ENCODE measurements at places on chromosomes 1 and 21.

DNA sequence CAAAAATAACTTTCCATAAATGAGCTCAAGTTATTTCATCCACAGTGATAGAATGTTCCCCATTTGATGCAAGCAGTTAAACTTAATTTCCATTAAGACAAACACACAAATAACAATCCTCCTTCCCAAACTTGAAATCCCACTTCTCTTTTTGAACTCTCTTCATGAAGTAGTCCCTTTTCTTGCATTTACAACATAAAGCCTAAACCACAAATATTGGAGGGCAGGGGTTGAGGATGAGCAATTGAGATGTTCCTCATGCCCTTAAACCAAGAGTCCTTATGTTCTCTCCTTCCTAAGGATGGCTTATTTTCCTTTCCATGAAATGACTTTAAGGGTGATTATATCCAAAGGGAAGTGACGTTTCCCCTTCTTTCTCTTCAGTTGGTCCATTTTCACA, 228.8 kb downstream of the DISC1 start:
- no peak for DNase-seq

- no peak for DNase-seq
Observed at GRCh38 chr1:211653293-211653692, 22.1 kb downstream of the NEK2 start.

DNA sequence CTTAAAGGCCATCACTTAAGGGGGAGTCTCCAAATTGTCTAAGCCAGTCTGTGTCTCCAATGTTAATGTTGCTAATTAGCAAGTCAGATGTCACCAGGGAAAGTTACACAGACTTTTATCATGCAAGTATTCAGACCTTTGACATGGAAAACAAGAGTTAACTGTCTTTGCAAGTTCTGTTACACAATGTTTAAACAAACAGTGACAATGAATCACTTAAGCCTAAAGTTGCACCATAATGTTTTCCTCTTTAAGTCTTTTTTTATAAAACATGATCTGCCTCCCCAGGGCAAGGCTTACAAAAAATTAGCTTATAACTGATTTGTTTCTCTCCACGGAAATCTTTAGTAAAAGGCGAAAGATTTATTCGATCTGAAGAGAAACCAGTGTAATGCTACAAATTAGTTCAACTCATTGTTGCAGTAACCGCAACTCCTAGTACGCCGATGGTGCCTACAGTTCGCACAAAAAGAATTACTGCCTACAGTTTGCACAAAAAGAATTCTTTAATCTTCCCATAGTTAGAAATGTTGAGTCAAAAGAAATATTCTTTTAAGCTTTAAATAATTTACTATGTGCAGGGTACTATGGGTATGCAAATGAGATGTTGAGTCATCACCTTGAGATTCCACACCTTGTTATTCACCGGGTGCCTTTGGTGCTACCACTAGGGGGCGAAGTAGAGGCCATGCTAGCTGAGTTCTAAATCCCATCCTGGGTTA, 45.3 kb downstream of the HHAT start:
- DNase-seq = peak; percentile 19

GRCh38 chr1:53334312-53334711, 6.4 kb upstream of the LRP8 start:
- DNase-seq = no peak

DNA sequence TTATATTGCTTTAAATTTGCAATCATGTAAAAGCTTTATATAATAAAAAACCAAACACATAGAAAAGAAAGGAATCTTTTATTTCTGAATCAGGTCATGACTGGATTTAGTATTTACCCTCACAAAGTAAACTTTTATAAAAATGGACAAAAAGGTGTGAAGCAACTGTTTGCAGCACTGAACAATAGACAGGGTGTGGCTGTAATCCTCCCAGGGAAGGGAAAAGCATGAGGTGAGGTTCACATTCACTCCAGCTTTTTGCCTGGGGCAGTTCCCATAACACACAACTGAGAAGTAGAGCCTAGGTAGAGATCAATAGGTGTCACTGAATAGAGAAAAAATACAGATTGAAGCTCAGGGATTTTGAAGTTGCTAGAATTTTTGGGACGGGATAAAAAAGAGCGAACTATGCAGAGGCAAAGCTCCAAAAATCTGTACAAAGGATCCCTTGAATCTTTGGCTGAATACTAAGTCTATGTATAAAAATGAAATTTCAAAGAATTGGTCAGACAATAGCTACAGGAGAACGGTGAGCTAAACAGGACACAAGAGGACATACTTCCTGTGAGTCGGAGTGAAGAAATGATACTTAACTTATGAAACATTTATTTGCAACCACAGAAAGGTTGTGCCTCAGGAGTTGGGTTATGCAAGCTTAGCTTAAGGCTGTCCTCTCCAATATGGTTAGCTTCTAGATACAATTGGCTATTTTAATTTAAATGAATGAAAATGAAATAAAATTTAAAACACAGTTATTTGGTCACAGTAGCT, 162.0 kb upstream of the ZP4 start:
- no peak for DNase-seq

DNA sequence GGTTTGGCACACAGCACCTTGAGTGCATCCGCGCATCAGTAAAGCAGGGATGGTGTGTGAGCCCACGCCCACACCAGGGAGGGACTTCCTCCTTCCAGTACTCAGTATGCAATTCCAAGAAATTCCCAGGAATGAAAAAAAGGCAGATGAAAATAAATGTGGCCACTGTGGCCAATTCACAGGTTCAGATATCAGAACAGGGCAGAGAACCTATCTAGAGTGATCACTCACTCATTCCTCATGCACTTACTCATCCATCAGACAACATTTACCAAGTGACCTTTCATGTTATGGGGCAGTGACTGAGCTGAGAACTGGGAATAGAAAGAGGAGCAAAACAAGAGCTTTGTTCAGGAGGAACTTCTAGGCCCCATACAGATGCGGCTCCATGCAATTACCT, 113.7 kb downstream of the ZSCAN20 start:
- DNase-seq = no peak

DNA sequence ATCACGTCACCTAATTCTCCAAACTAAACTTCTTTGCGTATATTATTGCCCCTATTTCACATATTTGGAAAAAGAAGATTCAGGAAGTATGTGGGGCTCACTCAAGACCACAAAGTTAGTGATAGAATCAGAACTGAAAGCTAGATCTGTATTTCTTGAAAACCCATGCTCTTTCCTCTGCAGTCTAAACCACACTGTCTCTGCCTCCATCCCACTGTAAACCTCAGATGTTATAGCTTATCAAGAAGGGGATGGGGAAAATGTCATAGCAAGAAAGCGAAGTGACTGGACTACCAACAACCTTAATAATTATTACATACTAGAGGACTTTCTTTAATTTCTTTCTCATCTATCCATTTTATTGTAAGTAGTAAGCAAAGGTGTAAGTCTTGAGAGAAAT, 257.7 kb upstream of the SGIP1 start:
- no peak for DNase-seq

DNA sequence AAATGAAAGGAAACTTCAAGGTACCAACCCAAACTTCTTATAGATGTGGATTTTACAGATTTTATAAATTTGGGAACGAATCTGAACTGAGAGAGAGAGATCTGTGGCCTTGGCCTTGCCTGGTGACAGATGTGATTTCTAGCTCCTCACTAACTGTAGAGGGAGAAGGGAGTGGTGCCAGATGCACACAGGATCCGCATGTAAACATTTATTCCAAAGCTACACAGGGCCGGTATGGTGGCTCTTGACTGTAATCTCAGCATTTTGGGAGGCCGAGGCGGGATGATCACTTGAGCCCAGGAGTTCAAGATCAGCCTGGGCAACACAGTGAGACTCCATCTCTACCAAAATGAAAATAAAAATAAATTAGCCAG, 77.1 kb downstream of the PGBD5 start:
- DNase-seq = no peak

- DNase-seq = no peak
Observed at GRCh38 chr1:115577513-115577912, 64.3 kb upstream of the VANGL1 start.

DNA sequence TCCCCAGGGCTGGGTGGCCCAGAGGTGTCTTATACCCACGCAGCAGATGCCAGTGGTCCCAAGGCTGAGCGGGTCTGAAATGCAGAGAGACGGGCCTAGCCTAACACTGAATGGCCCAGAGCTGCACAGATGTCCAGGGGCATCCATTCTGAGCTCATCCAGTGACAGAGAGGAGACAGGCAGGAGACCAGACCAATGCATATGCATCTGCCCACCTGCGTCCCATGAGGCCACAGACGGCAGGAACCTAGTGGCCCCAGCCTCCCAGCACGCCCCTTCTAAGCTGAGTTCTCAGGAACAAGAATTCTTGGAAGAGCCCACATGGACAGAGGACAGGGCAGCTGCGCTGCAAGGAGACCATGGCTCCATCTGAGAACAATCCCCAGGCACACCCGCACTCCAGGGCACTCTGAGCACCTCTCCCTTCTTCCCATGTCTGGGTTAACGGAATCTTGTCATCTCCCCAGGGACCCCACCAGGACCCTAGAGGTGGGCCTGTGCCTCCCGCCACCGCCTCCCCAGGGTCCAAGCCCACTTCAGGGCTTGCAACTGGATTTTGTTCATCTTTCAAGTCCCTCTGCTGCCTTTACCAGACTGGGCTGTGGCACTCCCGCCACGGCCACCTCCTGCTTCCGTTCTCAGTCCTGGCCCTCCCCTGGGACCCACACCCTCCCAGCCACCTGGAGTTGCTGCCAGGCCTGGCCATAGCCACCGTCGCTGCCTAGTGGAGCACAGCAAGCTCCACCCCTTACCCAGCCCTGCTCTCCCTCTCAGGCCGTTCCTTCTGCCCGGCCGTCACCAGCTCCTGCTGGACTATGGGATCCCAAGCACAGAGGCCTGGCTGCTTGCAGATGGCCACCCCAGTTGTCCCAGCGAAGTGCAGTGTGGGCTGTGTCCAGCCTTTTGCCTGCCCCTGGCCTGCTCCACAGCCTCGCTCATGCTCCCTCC, 3.3 kb downstream of the WNT3A start:
- no peak for DNase-seq

GRCh38 chr1:185477638-185478580, 160.9 kb upstream of the IVNS1ABP start:
- no peak for DNase-seq

DNA sequence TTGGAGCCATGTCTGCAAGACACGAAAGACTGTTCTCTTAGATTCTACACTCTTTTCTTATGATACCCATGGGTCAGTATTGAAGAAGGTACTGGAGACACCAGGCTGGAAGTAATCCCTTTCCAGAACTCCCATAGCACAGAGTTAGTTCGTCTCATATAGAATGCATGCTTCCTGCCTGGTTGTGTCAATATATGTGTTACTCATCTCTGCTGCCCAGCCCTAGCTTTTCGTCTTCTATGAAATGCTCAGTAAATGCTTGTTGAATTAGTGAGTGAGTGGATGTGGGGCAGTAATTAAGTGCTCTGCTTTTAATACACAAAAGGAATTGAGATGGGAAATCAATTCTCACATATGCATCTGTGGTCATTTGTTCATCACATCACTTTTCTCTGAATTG, 32.1 kb downstream of the ADCY10 start:
- DNase-seq = no peak

GRCh38 chr1:118123116-118123839, 61.8 kb downstream of the SPAG17 start:
- DNase-seq = no peak

- DNase-seq = no peak
Observed at GRCh38 chr1:183792300-183792699, 12.6 kb upstream of the RGL1 start.

- DNase-seq = no peak
Observed at GRCh38 chr1:91619881-91620280, 119.2 kb downstream of the CDC7 start.

DNA sequence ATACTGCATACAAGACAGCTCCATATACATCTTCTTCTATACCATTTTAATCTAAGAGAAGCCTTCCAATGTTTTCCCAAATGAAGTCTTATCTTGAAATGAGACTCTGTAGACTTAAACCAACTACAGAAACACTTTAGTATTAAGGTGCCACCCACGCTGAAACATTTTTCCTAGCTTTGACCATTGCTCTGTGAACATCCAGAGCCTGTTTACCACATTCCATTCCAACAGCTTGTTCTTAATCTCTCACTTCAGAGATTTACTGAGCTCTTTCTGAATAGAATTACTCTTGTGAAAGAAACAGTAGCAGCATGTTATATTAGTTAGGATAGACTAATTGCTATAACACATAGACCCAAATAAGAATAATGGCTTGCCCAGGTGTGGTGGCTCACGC, 19.6 kb upstream of the POGZ start:
- no peak for DNase-seq

DNA sequence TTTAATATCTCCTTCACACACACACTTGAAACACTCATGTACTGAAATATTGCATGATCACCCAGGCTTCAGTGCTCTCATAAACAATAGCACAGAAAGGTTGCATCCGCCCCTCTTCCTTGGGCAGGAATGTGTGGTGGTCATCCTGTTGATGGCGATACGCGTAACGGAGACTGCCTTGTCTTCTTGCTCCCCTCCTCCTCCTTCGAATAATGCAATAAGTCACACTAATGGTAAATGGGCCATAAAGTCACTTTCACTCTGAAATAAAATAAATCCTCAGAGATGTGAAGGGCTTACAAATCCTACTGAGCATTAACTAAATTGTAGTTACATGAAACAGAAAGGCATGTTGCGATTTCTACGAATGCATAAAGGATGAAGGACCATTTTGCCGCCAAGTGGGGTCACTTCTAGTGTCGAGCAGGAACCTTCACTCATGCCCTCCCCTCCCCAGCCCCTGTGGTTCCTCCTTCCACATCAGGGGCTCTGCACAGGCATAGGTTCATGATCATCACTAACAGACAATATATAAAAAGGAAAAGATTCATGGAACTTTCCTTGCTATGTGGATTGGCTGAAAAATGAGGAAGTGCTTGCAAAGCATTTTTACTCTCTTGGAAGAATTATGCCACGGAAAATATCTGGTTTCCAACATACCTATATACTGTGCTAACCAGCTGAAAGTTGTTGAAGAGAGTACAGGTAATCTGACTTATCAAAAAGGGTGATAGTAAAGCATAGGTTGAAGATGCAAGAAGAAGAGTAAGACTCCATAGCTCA, 1.2 kb upstream of the PGBD5 start:
- DNase-seq = no peak

- no peak for DNase-seq
Observed at GRCh38 chr1:48930011-48930410, 153.3 kb upstream of the BEND5 start.

GRCh38 chr1:87104945-87105344, 190.5 kb downstream of the HS2ST1 start:
- DNase-seq = no peak

- no peak for DNase-seq
Observed at GRCh38 chr1:247528812-247529474, 7.3 kb downstream of the OR2C3 start.

DNA sequence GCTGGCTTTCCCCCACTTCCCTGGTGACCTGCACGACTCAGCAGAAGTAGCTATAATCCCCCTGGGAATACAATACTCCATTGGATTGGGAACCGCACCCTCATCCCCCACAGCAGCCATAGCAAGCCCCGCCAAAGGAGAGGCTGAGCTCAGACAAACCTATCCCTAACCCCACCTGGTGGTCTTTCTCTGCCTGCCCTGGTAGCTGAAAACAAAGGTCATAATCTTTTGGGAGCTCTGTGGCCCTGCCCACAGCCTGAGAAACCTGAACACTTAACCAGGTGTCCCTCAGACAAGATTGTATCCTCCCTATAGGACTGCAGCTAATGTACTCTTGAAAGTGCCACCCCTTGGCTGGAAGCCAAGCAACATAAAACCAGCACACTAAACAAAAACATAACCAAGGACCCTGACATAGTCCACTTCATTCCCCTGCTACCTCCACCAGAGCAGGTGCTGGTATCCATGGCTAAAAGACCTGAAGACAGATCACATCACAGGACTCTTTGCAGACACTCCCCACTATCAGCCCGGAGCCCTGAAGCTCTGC, 71.6 kb upstream of the RUNX1 start:
- no peak for DNase-seq
